NCI-H2227 treated with DMSO at 0.1 percent for 48 hours (cell line): ENCODE measurements at places on chromosomes 6 and 20.

- DNase-seq: no peak
These were observed 27.9 kb upstream of the CCR6 start for GRCh38 chr6:167094820-167095637.

- DNase-seq: no peak
These were observed 60.9 kb downstream of the RPRD1B start for GRCh38 chr20:38094373-38094891.

GRCh38 chr20:35541118-35541782 lies 628 bp upstream of the ERGIC3 start:
- no peak for DNase-seq

- no peak for DNase-seq
These were observed 34.9 kb downstream of the PYGB start for GRCh38 chr20:25282796-25283195.

GRCh38 chr6:36327226-36327918 lies 9.3 kb downstream of the BNIP5 start:
- DNase-seq: no peak

GRCh38 chr6:20474874-20475542 lies 59.2 kb upstream of the CDKAL1 start:
- no peak for DNase-seq

DNA sequence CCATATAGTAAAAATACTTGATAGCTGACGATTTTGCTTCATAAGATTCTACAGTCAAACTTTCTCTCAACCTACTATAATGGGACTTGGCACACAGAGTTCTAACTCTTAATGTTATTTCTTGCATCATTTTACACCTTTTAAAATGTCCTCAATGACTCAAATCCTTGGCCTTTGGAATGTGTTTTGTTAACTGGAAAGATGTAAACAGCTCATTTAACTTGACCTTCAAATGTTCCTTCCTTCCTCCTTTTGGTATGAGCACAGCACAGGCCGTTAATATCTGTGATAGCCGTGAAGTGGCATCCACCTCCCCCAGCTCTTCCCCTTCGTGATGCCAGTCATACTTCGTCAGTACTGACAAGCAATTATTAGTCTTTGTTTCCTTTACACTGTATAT lies 972.0 kb upstream of the CITED2 start:
- DNase-seq: no peak

DNA sequence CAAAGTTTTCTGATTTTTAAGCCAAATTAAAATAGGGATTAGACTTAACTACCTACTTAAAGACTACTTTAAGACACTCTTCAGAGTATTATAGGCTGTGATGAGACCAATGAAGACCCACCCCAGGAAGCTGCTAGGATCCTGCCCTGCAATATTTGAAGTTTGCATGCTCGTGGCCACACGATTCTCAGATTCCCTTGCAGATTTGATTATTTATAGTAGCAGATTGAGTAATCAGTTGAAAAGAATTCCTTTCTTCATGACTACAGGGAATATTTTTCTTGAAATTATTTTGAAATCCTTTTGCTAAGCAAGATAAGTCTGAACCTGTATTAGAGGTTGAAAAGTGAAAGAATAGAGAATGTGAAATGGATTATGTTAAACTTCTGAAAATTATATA lies 122.3 kb downstream of the B3GAT2 start:
- DNase-seq: no peak

DNA sequence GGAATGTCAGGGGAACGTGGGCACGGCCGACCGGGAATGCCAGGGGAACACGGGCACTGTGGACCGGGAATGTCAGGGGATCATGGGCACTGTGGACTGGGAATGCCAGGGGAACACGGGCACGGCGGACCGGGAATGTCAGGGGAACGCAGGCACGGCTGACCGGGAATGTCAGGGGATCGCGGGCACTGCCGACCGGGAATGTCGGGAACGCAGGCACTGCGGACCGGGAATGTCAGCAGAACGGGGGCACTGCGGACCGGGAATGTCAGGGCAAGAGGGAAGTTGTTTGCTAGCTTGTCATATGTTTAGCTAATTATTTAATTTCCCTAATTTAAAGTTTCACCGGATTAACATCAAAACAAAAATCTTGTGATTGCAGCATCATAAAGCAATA lies 37.4 kb upstream of the BHLHE23 start:
- DNase-seq: no peak

DNA sequence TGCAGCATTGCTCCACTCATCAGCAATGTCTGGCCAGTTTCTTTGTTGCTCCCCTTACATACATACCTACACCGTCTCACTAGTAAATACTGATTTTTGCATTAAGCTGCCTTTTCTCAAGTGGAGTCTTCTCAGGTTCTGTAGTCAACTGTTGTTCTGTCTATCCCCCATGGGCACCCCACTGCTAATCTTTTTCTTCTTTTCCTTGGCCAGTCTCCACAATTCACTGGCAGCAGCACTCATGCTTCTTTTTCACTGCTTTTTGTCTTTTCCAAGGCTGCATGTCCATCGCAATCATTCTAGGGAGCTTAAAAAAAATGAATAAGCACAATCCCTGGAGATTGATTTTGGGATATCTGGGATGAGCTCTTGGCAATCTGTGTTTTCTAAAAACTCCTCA lies 10.3 kb upstream of the ERVFRD-1 start:
- DNase-seq: no peak

DNA sequence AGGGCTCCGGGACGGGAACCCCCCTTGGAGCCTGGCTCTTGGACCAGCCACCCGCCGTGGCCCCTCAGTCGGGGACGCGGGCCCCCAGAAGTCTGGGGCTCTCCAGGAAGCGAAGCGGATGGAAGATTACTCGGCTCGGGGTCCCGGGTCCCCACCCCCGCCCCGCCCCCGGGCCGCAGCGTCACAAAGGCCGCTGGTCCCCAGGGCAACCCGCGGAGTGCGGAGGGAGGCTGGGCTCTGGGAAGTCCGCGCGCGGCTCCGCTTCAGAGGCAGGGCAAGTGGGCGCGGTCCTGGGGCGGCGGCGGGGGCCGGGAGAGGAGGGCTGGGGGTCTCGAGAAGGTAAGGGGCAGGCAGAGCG lies at the start of gene FNDC11:
Gene FNDC11 (plus strand): TSS at position 227 of the 358 bp plus-strand sequence. CDS start 1,505 bp downstream, outside the sequence.
- no peak for DNase-seq

DNA sequence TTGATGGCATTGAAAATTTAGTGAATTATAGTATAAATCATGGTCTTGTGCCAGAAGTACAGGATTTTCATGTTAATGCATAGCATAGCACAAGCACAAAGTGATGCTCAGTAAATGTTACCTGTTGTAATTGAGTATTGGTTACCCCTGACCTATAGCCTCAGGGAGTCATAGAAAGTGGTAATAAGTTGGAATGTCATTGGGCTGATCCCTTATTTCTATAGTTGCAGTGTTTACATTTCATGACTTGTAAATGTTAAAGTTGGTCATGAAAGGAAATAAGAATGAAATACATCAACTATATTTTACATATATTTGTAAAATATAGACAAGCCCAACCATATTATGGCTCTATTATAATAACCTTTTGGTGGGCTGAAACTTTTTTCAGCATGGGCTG lies 7.0 kb downstream of the RWDD1 start:
- DNase-seq: no peak

DNA sequence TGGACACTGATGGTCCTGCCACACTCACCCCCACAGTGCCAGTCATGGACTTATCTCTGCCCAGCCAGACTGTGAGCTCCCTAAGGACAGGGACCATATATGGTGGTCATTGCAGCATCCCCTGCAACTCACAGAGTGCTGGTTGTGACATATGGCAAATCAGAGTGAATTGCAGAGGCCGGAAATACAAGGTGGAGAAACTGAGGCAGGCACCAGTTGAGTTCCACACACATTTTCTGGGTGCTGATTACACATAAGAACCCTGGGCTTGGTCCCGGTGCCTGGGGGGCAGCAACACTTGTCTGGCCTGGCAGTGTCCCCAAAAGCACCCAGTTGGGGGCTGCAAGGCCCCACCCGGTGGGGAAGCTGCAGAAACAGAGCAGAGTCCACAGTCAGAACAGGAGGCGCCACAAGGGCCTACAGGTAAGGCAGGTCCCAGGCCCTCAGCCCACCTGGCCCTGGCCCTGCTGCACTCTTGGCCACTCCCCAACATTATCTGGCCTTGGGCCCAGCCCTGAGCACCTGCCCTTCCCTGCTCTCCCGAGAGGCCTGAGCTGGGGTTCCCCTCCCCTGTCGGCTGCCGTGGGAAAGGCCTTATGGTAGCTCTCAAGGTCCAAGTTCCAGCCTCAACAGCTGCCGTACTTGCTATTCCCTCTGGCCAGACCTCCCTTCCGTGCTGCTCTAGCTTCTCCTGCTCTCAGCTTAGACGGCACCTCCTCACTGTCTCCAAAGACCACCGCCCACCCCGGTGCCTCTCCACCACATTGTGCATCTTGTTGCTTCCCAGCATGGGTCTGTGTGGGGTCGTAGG lies 140.8 kb upstream of the PTPN1 start:
- DNase-seq: no peak

GRCh38 chr20:10094566-10095173 lies 59.9 kb downstream of the ANKEF1 start:
- peak; percentile 5 for DNase-seq

- no peak for DNase-seq
These were observed 10.2 kb downstream of the TRIM10 start for GRCh38 chr6:30150671-30151395.

- no peak for DNase-seq
These were observed 83.9 kb downstream of the ZDHHC14 start for GRCh38 chr6:157464653-157465535.

DNA sequence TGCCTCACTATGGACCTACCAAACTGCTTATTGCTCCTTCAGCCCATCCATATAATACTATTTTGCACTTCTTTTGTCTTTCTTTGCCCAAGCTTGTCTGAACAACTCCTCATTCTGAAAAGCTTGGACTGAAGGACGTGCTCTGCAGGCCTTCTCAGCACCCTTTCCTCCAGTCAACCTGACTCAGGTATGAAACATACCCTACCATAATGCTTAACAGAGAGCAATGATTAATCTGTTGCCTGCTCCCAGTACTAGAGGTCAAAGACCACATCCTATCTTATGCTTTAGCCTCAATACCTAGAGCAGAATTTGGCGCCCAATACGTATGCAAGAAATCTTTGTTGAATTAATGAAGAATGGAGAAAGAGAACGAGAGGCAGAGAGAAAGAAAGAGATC lies 55.2 kb downstream of the ATXN1 start:
- no peak for DNase-seq

DNA sequence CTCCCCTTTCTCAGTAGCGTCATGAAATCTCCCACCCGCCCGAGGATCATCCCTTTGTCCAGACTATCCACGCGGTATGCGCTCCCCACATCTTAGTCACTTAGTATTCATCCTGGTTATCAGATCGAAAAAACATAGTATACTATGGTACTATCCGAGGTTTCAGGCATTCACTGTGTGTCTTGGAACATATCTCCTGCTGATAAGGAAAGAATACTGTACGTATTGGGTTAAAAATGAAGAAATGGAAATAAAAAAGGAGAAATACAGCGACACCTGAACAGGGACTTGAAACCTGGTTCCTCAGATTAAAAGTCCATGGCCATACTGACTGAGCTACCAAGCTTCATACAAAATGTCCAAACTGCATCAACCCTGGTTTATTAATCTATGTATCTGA lies 14.0 kb downstream of the HMGN4 start:
- peak; percentile 38 for DNase-seq

- DNase-seq: no peak
These were observed 93.6 kb downstream of the PCSK2 start for GRCh38 chr20:17320456-17320855.

- peak; percentile 26 for DNase-seq
These were observed 743 bp downstream of the CMTR1 start for GRCh38 chr6:37433657-37434271.

- no peak for DNase-seq
These were observed 244.0 kb downstream of the RIMS1 start for GRCh38 chr6:72130327-72130726.
